SK-N-SH treated with all-trans-retinoic acid at 6 μM for 48 hours (cell line): ENCODE measurements at places on chromosomes 3 and 15.

DNA sequence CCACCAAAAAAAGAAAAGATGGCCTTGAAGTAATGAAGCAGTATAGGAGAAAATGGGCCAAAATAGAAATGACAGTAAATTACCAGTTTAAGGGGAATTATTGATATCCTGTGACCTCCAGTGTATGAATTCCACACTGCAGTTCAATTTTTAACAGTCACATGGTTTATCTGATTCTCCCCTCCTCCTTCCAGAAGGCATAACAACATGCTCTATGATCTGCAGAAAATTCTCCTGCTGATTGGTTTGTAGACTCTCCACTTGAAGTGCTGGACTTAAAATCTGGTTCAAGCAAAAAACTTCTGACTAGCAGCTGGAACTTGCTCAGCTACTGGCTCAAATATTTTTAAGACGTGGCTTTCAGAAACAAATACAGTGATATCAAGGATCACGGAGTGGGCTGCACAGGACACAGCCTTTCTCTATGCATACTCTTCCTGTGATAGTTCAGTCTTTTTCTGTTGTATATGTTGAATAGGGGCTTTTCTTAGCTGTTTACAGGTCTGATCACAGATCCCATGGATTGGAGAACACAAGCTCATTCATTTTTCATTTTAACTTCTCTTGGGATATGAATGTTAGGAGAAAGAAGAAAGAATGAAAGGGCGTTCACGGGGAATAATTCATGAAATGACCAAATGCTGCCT lies 211.5 kb downstream of the LSAMP start:
- no peak for ATAC-seq

DNA sequence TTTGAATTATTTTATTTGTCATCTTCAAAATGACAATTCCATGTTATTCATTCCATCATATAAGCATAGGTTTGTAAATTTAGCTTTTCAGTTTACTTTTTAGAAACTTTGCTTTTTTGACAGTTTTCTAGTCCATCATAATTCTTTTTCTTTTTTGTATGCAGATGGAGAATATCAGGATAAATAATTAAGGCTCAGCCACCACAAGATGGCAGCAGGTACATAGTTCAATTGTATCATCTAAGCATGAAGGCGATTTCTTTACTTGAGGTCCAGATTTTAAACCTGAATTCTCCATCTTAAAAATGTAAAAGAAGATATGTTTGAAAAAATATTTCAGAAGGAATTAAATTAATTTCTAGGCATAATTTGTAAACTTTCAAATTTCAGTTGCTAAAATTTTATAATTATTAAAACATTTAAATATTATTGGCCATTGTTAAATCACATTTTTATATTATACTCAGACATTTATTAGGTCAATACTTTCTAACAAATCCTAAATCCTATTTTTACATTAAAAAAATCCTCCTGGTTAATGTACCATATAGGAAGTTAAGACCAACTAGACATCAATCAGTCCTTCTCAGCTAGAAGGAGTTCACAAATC lies 15.1 kb downstream of the PLSCR5 start:
- peak; percentile 66; the same call in 2 of the 3 replicates for ATAC-seq

DNA sequence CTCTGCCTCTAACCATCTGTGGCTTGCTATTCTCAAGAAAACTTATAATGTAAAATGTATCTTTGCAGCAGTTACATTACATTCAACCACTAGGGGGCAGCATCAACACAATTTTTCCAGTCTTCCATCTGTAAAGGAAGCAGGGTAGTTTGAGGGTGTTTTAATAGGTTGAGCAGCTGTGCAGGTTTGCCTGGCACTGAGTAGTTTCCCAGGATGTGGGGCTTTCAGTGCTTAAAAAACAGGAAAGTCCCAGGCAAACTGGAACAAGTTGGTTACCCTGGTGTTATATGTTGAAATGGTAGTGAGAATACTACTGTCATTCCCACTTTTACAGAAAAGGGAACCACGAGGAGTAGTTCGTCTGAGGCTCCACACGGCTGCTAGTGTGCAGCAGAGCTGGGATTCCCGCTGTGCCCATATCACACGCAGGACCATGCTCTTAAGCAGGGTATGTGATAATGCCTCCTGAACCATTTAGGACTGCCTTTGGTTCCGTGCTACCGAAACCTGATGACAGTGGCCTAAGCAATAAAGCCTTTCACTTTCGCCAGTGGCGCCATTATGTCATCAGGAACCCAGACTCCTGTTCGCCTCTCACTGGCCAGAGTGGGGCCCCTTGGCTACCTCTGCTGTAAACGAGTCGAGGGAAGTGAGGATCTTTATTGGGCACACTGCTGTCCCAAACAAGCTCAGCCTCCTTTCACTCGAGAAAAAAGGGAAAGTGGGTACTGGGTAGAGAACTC lies 64.7 kb upstream of the ZBTB38 start:
- ATAC-seq: peak; percentile 91

DNA sequence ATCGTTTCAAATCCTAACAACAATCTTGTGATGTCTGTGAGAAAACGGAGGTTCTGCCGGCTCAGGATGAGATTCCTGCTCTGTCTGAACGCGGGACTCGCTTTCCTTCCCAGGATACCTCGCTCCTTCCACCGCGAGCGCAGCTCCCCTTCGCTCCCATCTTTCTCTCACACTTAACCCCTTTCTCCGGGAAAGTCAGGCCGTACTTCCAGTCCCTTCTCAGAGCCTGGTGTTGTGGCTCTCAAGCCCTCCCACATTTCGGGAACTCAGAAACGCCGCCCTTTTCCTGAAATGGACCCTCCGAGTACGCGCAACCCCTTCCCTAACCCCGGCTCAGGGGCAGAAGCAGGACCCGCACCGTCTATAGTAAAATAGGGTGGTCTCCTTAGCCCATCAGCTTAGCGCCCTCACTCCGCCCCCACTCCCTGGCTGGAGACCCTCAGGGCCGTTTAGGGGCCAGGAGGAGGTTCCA lies 378 bp upstream of the FEM1B start:
- ATAC-seq: peak; percentile 30

- no peak for ATAC-seq
These were observed 168.0 kb downstream of the GMNC start for GRCh38 chr3:190694335-190695001.

DNA sequence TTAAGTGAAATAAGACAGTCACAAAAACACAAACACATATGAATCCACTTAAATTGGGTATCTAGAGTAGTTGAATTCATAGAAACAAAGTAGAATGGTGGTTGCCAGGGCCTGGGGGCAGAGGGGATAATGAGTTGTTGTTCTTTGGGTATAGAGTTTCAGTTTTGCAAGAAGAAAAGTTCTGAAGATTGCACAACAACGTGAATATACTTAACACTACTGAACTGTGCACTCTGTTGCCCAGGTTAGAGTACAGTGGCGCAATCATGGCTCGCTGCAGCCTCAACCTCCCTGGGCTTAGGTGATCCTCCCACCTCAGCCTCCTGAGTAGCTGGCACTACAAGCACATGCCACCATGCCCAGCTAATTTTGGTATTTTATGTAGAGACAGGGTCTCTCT lies 14.9 kb downstream of the GRAMD2A start:
- no peak for ATAC-seq

- ATAC-seq: no peak
These were observed 1.8 kb downstream of the MKRN2 start for GRCh38 chr3:12558706-12559105.
